CMK (cell line): ENCODE measurements at places on chromosomes 6 and 20.

GRCh38 chr6:144718431-144718830, 433.3 kb downstream of the UTRN start:
- no peak for DNase-seq

DNA sequence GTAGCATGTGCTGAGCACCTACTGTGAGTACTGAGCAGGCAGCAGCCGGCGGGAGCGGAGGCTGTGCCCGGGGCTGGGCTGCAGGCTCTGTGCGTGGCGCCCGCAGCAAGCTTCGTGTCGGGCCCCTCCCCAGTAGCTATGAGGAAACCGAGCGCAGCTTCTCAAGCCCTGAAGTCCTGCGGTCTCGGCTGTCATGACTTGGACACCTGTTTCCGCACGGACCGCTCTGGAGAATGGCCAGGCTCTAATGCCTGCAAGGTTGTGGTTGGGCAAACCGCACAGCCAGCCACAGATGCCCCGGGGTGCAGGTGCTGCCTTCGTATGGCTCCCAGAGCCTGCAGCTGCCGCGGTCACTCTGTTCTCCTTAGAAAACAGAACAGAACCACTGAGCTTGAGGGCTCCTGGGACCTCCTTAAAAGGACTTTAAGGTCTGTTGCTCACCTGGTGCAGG, 33.7 kb downstream of the PYGB start:
- DNase-seq: no peak

DNA sequence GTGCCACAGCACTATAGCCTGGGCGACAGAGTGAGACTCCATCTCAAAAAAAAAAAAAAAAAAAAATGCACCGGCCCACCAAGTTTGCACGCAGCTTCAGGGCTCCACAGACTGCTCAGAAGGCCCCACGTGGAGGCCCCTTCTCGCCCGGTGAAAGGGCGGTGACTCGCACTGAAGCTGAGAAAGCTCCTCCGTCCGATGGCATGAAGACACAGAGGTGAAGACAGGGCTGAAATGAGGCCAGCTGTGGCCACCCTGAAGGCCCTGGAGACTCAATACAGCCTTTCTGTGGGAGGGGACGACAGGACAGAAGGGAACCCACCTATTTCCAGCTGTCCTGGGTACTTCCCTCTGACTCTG, 84.0 kb downstream of the PTPN1 start:
- no peak for DNase-seq

DNA sequence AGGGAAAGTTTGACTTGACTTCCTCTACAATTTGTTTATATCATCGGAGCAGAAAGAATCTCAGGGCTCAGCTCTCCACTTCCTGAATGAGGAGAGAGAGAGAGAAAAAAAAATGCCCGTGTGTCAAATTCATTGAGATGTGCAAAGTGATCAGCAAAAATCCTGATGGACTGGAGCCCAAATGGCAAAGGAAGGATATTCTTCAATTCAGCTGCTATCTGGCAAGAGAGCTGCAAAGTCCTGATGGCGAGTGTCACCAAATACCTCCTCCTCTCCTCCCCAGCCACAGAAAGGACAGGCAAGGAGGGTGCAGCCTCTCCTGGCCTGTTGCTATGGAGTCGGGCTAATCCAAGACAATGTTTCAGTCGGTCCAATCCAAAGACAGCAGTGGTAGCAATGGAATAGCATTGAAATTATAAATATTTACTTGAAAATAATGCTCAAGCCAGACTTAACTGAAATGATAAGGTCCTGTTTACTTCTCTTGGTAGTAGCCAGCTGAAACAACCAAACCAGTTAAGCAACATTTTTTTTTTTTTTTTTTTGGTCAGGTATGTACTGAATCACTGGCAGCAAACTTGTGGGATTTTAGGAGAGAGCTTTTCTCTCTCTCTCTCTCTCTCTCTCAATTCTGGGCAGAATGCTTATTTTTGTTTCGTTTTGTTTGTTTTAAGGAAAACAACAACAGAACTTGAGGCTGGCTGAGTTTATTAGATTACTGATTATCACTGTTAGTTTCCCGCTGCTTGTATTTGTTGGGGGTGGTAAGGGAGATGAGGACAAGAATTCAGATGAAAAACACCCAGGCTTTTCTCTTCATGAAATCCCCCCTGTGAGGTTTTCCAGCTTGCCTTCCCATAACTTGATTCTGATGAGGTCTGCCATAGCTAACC, 204.2 kb downstream of the BCAS1 start:
- DNase-seq: no peak

DNA sequence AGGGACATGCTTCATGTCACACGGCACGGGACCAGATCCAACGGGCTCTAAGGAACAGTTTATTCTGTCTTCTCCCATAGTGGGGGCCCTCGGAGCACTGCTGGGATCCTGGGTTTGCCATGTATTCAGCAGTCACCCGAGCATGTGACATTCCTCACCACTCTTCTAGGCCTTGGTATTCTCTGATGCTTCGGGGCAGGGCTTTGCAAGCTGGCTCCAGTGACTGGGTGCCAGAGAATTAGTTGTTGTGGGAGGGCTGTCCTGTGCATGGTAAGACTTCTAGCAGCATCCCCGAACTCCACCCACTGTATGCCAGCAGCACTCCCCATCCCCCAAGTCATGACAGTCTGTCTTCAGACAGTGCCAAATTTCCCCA, 5.4 kb downstream of the CCN5 start:
- DNase-seq: no peak

GRCh38 chr6:6861995-6862394, 245.8 kb upstream of the RREB1 start:
- no peak for DNase-seq

GRCh38 chr6:125814481-125814880, 23.7 kb downstream of the NCOA7 start:
- DNase-seq: no peak

- DNase-seq: no peak
Observed at GRCh38 chr6:113719545-113719944, 137.6 kb upstream of the MARCKS start.

- no peak for DNase-seq
Observed at GRCh38 chr20:57193094-57193493, 73.3 kb downstream of the BMP7 start.

DNA sequence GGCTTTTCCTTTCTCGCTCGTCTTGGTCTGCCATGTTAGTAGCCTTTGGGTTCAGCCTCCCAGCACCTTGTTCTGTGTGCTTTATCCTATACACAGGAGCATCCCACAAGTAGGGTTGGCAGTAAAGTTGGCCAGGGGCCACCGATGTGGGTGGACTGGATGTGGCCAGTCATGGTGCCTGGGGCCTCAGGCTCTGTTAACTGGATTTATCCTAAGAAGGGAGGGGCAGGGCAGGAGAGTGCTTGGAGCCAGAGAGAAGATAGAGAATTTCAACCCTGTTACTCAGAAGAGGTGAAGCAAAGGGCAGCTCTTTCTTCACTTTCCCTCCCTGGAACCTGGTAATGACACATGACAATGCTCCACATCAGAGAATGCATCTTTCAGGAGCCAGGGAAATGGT, 14.1 kb upstream of the SIRPB2 start:
- DNase-seq: no peak

- no peak for DNase-seq
Observed at GRCh38 chr6:18457065-18457737, 70.1 kb downstream of the RNF144B start.

- no peak for DNase-seq
Observed at GRCh38 chr6:144993870-144994269, 708.7 kb downstream of the UTRN start.
